ENCODE measurements at places on chromosomes 7 and 10. TPM values are rescaled to one million over a fixed set of nuclear protein-coding genes. Genes with fewer than 3 reads are reported as not detected.

The AKR1C1 gene
- total RNA-seq: 4.2 TPM

The AHR gene
- 45.6 TPM for total RNA-seq

The ENO4 gene
- 2.6 TPM for total RNA-seq

The PHKG1 gene
- 2.6 TPM for total RNA-seq

The NDUFB8 gene
- 141 TPM for total RNA-seq

The BUD31 gene
- 70.3 TPM for total RNA-seq

The CALCR gene
- not detected for total RNA-seq

The CCDC7 gene
- 11.1 TPM for total RNA-seq

The CFAP46 gene
- total RNA-seq: 3.1 TPM

The PRKCQ gene
- total RNA-seq: 2.4 TPM

The SPDYE18 gene
- total RNA-seq: 0.89 TPM

The CNPY1 gene
- total RNA-seq: not detected

The INMT gene
- total RNA-seq: 4.3 TPM

DNA sequence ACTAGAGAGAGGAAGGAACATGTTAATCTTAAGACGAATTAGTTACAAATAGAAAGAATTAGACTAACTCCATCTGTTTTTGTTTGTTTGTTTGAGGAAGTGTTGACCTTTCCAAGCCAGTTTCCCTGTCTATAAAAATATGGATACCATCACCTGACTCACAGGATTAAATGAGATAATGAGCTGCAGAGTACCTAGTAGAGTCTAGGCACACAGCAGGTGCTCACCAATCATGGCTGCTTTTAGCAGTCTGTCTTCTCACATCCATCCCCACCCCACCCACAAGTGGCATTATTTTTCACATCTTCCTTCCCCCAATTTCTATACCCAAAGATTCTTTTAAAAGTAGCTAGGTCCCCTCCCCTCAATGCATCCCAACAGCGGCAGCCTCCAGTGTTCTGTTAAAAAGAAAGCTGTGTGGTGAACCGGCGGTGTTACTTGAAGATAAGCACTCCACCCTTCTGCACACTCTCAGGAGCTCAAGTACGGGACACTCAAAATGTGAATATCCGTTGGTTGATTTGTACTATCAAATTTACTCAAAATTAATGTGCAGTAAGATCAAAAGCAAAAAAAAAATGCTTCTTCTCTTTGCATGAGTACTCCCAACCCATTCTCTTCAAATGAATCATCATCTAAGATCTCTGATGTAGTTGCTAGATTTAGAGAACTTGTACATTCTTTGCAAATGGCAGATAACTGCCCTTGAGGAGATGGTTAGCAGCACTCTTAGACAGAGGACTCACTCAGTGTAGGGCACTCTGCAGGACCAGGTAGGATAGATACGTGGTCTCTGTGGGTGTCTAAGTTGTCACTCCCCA lies 145.4 kb upstream of the ASAH2 start:
- DNase-seq: no peak

- DNase-seq: no peak
Observed at GRCh38 chr7:136845899-136846465, 22.5 kb upstream of the CHRM2 start.

- DNase-seq: no peak
Observed at GRCh38 chr7:16740996-16741395, 12.6 kb upstream of the TSPAN13 start.

- no peak for DNase-seq
Observed at GRCh38 chr10:125995726-125996304, 99.5 kb downstream of the FANK1 start.

DNA sequence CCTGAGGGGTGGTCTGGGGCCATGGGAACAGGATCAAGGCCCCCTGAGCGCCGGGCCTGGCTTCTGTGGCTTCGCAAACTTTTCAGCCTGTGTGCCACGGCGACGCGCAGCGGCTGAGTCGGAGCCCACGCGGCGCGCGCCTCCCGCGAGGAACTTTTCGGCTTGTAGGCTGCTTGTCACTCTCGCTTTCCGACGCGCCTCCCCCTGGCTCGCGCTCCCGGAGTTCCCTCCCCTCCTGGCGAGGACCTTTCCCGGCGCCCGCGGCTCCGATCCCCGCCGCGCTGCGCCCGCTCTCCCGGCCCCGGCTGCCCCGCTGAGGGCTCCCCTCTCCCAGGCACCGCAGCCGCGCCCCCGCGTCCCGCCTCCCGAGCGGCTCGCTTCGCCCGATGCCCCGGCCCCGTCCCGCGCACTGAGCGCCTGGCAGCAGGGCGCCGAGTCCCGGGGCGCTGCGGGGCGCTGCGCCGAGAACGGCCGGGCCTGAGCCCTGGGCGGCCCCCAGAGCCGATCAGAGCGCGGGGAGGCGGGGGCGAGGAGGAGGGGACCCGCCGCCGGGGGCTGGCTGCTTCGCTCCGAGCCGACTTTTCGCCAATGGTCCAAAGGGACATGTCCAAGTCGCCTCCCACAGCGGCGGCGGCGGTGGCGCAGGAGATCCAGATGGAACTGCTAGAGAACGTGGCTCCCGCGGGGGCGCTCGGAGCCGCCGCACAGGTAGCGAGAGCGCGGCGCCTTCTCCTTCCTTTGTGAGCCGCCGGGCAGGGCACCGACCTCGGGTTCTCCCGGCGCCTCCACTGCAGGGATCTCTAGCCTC lies at the start of gene CACNB2:
CACNB2 (plus strand) TSS at position 276 of the 808 bp plus-strand sequence.
- DNase-seq: peak; percentile 71

GRCh38 chr7:108455998-108456677 lies at the start of gene NRCAM:
Gene NRCAM, minus strand, starts transcription at chr7:108456436. Its CDS starts 216,372 bp downstream, at chr7:108240064.
- peak; percentile 60 for DNase-seq

DNA sequence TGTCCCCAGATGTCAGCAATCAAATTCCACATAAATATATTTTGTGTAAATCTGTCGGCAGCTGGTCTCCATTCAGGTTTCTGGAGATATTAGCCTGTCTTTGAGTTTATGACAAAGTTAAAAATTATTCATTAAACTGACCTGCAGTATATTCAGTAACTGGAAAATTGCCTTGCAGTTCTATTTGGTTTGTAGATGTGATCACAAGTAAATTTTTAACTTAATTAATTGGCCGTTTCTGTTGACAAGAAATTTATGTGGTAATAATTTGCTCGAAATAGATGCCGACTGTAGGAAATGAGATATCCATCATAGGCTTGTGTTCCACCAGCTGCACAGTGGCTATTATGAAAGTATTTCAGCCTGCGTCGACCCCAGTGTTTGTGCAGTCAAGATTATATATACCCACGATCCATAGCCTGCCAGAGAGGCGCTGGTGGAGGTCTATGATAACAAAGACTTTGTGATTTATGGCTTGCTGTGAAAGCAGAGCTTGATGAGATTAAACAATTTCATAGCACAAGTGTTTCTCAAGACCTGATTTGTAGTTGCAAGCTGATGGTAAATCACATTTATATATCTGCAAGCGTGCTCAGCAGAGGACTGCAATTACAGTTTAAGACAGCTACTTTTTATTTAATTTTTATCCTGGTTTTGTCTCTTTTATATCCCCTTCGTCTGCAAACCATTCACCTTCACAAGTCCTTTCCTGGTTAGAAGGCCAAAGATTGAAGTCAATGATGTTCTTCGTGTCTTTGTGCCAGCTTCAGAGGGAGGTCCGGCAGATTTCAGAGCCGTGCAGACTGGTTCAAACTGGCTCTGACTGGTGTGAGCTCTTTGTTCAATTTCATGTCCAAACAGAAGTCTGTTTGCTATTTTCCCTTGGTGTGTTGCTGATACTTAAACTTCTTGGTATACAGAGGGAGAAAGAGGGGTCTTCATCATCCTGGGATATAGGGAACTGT lies 850.9 kb downstream of the LRMDA start:
- DNase-seq: no peak

- no peak for DNase-seq
Observed at GRCh38 chr7:141788296-141788695, 1.7 kb upstream of the TAS2R5 start.

DNA sequence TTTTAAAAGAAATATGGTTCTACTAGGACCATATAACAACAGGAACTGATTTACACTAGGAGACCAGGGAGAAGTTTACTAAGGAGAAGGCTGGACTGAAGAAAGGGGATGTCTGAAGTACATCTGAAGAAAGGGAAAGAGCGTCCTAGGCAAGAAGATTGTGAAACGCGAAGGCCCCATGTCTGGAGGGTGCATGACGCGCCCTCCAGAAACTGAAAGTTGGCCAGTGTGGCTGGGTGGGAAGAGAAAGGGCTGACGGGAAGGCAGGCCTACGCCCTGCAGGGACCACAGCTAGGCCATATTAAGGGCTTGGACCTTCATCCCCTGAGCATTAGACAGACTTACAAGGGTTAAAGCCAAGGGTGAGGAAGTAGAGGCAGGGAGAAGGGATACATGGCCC lies 158.0 kb downstream of the TRIL start:
- no peak for DNase-seq

DNA sequence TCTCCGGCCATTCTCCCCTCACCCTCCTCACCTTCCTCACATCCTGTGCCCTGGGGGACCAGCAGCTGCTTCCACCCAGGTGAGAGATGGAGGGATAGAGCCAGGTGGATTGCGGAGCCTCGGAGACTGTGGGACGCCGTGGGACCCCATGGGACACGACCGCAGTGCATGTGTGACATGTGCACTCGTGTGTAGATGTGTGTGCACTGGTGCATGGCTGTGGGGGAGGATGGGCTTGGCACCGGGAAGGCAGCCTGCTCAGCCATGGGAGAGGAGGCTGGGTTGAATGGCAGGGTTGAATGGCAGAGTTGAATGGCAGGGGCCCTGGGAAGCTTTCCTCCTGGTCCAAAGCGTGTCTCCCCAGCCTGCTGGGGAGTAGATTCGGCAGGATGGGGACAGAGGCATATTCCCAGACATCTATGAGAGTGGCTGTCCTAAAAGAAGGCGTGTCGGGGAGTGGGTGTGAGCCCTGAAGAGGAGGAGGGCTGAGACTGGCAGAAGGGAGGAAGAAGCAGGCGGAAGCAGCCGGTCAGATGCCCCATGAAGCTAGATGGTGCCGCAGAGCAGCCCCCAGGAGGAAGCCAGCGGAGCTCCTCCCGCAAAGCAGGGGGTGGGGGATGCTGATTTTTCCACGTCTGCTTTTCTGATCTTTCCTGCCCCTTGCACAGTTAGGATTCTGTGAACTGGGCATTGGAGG lies 815 bp downstream of the GIMAP8 start:
- no peak for DNase-seq

DNA sequence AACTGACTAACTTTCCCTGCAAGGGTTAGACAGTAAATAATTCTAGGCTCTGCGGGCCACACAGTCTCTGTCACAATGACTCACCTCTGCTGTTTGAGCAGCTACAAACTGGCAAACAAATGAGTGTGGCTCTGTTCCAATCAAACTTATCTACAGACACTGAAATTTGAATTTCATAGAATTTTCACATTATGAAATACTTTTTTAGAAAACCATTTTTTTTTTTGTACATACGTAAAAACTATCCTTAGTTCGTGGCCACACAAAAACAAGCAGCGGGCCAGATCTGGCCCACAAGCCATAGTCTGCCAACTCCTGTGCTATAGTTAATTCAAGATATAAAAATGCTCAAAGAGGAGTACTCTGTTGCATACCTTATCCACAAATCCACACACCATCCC lies 32.6 kb downstream of the PIP4K2A start:
- no peak for DNase-seq

- no peak for DNase-seq
Observed at GRCh38 chr7:139118805-139119485, 9.4 kb upstream of the ZC3HAV1 start.

GRCh38 chr7:79452032-79452494 lies 1.4 kb downstream of the MAGI2 start:
- DNase-seq: peak; percentile 72

GRCh38 chr7:106056513-106057203 lies 55.5 kb downstream of the SYPL1 start:
- DNase-seq: no peak

- DNase-seq: no peak
Observed at GRCh38 chr10:52239771-52240170, 74.3 kb upstream of the DKK1 start.

DNA sequence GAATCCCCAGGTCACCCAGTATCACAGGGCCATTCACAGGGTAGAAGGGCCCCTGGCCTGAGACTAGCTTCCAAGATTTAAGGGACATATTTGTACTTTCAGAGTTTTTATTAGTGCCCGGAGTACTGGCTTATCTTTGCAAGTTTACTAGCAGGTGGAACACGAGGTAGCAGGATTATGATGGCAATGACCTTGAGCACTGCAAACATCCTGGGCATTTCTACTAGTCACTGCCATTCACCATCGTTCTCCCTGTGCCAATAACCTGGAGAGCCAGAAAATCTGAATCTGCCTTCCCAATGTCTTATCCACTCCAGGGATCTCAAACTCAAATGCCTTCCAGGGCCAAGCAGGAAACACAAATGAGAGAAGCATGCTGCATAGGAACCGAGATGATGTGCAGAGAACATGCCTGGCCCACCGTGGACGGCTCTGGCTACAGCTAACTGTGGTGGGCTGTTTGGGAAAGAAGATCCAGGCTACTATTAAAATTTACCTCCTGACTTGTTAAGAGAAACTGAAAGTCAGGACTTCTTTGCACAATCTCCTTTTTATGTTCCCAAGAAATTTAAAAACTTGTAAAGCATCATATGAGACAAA lies 16.7 kb downstream of the FAM53B start:
- no peak for DNase-seq

DNA sequence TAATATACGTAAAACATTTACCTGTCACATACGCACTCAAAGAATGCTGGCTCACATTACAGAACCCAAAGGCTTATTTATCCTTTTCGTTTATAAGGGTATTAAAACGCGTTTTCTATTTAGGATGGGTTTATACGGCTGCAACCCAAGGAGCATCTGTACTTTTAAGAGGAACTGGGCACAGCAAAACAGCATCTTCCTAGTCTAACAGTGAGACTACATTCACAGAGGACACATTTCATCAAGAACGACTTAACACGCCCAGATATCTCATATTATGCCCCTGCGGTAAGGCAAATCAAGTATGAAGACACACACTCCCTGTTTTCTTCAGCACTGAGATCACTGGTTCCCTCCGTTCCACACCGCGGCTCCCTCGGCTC lies 533 bp upstream of the DMTF1 start:
- DNase-seq: no peak

DNA sequence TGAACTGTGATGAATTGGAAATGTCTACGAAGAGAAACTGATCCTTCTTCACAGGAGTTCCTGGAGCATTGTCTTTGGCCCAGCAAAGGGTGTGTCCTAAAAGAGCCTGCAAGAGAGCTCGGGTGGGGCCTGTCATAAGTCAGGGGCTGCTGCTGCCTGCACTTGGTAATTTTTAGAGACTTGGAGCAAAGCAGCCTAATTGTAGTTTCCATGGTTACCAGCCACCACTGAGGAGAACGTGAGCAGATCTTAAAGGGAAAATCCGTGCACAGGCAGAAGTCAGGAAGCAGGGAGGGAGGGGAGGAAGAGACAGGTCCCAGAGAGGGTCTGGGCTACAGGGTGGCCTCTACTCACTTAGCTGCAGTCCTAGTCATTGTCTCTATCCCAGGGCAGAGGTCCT lies 463.6 kb downstream of the PLXNA4 start:
- no peak for DNase-seq

GRCh38 chr7:35758421-35758820 lies 42.4 kb upstream of the SEPTIN7 start:
- no peak for DNase-seq

Data from mesothelial cell of epicardium (in vitro differentiated cells).